ENCODE measurements at places on chromosomes 1 and 21. TPM values are rescaled to one million over a fixed set of nuclear protein-coding genes. Genes with fewer than 3 reads are reported as not detected.

The CDK11B gene
- 44.7 TPM for total RNA-seq

DNA sequence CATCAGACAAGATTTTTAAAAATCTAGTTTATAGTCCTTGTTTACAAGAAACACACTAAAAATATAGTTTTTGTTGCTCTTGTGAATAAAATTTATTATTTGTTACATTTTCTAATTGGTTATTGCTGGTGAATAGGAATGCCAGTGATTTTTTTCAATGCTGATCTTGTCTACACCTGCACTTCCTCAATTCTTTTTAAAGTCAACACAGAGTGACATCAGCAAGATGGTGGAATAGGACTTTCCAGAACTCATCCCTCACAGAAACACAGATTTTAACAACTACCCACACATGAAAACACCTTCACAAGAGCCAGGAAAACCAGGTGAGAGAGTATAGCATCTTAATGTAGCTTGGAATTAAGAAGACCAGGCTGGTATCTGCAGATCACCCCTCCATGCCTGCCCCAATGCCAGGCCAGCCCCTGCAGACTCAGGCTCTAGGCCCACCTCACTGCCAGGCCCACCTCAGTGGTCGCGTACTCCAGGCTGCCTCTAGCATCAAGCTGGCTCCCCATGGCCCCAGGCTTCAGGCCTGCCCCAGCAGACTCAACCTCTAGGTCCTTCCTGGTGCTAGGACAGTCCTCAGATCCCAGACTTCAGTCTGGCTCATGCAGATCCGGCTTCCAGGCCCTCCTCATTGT, 117.6 kb downstream of the WDR3 start:
- no peaks in the 10 kb centered on the region for H3K27me3 ChIP-seq
- no peak overlapping the region for H3K27ac ChIP-seq
- DNase-seq = no peak
- H3K4me3 ChIP-seq = no peak overlapping the region
- H3K36me3 ChIP-seq = no peaks in the 10 kb centered on the region
- H3K4me1 ChIP-seq = no peaks in the 10 kb centered on the region

- H3K4me1 ChIP-seq = peaks cover 43% of the 10 kb centered on the region
- no peaks in the 10 kb centered on the region for H3K27me3 ChIP-seq
- no peaks in the 10 kb centered on the region for H3K36me3 ChIP-seq
- H3K4me3 ChIP-seq = peak overlapping the region; percentile 44
- no peak for DNase-seq
These were observed 653 bp downstream of the CASP9 start for GRCh38 chr1:15523104-15524020.

DNA sequence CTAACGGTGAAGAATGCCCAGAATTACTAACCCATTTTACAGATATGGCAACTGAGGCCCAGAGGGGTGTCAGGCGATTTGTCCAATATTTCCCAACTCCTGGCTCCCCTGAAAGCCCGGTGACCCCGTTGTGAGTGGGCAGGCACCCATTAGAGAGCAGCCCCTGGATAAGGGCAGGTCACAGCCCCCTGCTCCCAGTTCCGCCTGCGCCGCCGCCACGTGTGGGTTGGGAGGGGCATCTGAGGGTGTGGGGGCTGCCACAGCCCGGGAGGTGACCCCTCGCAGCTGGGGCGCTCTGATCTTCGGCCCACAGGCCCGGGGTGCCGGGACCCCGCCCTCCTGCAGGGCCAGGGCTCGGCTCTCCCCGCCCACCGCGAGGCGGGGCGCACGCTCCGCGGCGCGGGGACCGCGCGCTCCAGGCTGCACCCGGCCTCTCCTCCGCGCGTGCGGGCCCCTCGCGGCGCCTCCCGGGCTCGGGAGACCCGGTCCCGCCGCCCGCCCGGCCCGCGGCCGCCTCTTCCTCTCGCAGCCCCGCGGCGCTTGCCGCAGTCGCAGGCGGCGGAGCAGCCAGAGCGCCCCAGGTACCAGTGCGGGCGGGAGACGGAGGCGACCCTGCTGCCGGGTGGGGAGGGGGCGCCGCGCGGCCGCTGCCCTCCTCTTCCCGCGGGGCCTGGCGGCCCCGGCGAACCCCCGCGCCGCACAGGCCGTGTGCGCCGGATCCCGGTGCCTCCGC, at the start of gene HTR6:
Gene HTR6, plus strand, starts transcription at position 423 of the 733 bp plus-strand sequence. CDS start 879 bp downstream, outside the sequence.
- no peaks in the 10 kb centered on the region for H3K36me3 ChIP-seq
- no peaks in the 10 kb centered on the region for H3K27me3 ChIP-seq
- no peak for DNase-seq
- peaks cover 24% of the 10 kb centered on the region for H3K4me1 ChIP-seq

- no peak overlapping the region for H3K4me3 ChIP-seq
- DNase-seq = no peak
- H3K36me3 ChIP-seq = no peaks in the 10 kb centered on the region
- no peaks in the 10 kb centered on the region for H3K4me1 ChIP-seq
- H3K27me3 ChIP-seq = no peaks in the 10 kb centered on the region
These were observed 26.6 kb upstream of the COL18A1 start for GRCh38 chr21:45378258-45378966.

DNA sequence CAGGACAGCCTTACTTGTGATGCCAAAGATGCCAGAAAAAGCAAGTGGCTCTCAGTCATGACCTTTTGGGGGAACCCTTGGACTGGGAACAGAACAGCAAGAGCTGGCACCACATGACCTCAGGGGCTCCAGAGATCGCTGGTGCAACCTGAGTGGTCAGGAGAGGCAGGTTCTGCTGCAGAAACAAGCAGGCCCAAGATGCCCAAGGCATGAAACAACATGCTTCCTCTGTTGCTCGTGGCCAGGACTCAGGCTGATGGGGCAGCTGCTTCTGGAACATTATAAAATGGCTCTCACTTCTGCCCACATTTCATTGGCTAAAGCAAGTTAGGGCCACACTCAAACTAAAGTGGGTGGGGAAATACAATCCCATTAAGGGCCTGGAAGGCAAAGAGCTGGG, 17.7 kb upstream of the CLSTN1 start:
- H3K27me3 ChIP-seq = no peaks in the 10 kb centered on the region
- H3K4me3 ChIP-seq = no peak overlapping the region
- H3K4me1 ChIP-seq = no peaks in the 10 kb centered on the region
- DNase-seq = no peak

The TBX19 gene
- total RNA-seq = 4.3 TPM

GRCh38 chr1:27672750-27673112, 739 bp upstream of the IFI6 start:
- no peaks in the 10 kb centered on the region for H3K27me3 ChIP-seq
- H3K36me3 ChIP-seq = no peaks in the 10 kb centered on the region
- no peak for DNase-seq
- H3K4me1 ChIP-seq = peaks cover 41% of the 10 kb centered on the region

The CR1 gene
- total RNA-seq = 11.5 TPM

The PGLYRP3 gene
- total RNA-seq = not detected

The AP4B1 gene
- total RNA-seq = 75.5 TPM

DNA sequence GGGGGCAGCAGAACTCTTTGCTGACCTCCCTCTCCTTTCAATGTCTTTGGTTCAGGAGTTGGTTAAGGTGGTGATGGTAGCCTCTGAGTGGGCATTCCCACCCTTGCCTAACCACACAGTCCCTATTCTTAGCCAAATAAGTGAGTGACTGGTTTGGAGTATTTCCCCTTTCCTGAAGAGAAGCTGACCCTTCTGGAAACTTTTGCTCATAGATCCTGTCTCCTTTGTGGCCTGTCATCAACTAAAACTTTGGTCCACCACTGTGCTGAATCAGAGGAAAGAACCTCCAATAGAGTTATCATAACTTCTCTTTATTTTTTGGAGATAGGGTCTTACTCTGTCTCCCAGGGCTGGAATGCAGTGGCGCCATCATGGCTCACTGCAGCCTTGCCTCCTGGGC, 31.1 kb downstream of the C1orf21 start:
- DNase-seq = no peak
- H3K27me3 ChIP-seq = no peaks in the 10 kb centered on the region
- H3K4me1 ChIP-seq = no peaks in the 10 kb centered on the region
- H3K27ac ChIP-seq = no peak overlapping the region
- no peak overlapping the region for H3K4me3 ChIP-seq
- no peaks in the 10 kb centered on the region for H3K36me3 ChIP-seq

GRCh38 chr1:11845641-11846335, 1.8 kb downstream of the NPPA start:
- no peaks in the 10 kb centered on the region for H3K27me3 ChIP-seq
- no peak overlapping the region for H3K4me3 ChIP-seq
- H3K36me3 ChIP-seq = peaks cover 6% of the 10 kb centered on the region
- no peaks in the 10 kb centered on the region for H3K4me1 ChIP-seq
- H3K27ac ChIP-seq = no peak overlapping the region

- no peak overlapping the region for H3K4me3 ChIP-seq
- peaks cover 18% of the 10 kb centered on the region for H3K36me3 ChIP-seq
- DNase-seq = no peak
- H3K27me3 ChIP-seq = no peaks in the 10 kb centered on the region
These were observed 2.8 kb downstream of the PEA15 start for GRCh38 chr1:160207771-160208556.

DNA sequence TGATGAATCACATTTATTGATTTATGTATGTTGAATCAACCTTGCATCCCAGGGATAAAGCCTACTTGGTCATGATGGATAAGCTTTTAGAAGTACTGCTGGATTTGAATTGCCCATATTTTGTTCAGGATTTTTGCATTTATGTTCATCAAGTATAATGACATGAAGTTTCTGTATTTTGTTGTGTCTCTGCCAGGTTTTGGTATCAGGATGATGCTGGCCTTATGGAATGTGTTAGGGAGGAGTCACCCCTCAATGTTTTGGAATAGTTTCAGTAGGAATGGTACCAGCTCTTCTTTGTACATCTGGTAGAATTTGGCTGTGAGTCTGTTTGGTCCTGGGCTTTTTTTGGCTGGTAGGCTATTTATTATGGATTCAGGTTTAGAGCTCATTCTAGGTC, 1643.1 kb upstream of the B3GALT2 start:
- H3K27me3 ChIP-seq = no peaks in the 10 kb centered on the region
- no peak overlapping the region for H3K27ac ChIP-seq
- no peaks in the 10 kb centered on the region for H3K36me3 ChIP-seq
- no peak for DNase-seq
- H3K4me3 ChIP-seq = no peak overlapping the region
- H3K4me1 ChIP-seq = no peaks in the 10 kb centered on the region

DNA sequence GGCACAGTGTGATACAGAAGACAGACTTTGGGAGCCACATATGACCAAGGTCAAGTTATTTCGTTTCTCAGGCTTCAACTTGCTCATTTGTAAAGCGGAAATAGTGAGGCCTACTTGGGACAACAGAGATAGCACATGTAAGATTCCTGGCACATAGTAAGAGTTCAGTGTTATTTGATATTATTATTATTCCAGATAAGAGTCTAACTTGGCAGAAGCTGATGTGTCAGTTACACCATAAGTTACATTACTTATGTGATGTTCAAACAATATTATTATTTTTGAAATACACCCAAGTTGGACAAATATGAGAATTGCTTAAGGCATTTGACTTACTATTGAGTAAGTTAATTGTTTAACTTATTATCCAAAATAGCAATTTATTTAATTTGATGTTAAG, 10.2 kb upstream of the CYP4X1 start:
- no peak overlapping the region for H3K4me3 ChIP-seq
- no peaks in the 10 kb centered on the region for H3K4me1 ChIP-seq
- H3K27ac ChIP-seq = no peak overlapping the region
- no peaks in the 10 kb centered on the region for H3K27me3 ChIP-seq

DNA sequence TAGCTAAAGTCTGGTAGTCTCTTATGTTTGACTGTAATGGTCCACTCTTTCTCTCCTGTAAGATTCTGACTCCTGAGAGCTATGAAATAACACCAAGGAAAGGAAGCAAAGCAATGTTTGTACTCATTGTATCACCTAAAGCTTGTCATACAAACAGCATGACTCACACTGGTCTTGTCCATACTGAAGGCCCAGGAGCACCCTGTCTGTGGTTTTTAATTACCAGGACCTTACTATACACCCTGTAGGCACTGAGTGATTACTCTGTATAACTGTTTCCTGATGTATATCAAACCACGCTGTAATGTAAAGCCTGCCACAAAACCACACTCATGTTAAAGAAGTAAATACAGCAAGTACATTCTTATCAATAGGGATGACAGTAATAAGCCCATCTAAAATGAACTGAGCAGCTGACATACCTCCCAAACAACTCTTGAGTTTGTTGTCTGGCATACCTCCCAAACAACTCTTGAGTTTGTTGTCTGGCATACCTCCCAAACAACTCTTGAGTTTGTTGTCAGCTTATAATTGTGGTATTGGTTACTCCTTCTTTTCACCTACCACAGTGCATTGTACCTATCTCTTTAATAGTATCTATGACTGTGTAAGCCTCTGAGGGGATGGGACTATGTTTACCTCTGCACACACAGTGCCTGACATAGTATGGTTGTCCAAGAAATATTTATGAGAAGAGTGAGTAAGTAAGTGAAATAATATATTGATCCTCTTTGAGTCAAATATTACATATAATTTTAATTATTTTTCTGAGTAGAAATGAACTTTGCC, 11.6 kb upstream of the TNFSF18 start:
- no peaks in the 10 kb centered on the region for H3K36me3 ChIP-seq
- no peaks in the 10 kb centered on the region for H3K4me1 ChIP-seq

DNA sequence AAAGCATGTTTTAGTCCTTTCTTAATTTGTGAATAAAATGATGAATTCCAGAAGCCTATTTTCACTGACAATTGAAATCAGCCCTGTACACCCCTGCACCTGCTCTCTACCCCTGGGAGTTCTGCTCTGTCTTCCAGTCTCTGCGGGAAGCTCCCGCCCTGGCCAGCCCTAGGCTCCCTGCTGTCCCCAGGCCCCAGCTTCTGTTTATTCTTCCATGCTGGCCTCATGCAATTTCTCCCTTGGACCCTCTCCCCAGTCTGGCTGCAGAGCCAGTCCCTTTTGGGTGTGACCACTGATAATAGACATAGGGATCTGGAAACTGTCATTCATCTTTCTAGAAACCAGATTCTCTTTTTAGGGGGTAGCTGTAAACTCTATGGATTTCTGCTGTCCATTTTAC, 258.6 kb downstream of the GRIK3 start:
- H3K27ac ChIP-seq = no peak overlapping the region
- H3K36me3 ChIP-seq = no peaks in the 10 kb centered on the region
- H3K27me3 ChIP-seq = no peaks in the 10 kb centered on the region
- no peak overlapping the region for H3K4me3 ChIP-seq

The CYP4A22 gene
- not detected for total RNA-seq

The CLDN14 gene
- total RNA-seq = not detected

The SUMO3 gene
- total RNA-seq = 36.3 TPM

The KCNK2 gene
- not detected for total RNA-seq

The LCE2A gene
- total RNA-seq = not detected

- peaks cover 45% of the 10 kb centered on the region for H3K4me1 ChIP-seq
- H3K36me3 ChIP-seq = no peaks in the 10 kb centered on the region
- H3K27me3 ChIP-seq = no peaks in the 10 kb centered on the region
- no peak overlapping the region for H3K27ac ChIP-seq
- no peak overlapping the region for H3K4me3 ChIP-seq
- DNase-seq = no peak
These were observed 38.6 kb downstream of the TRIM33 start for GRCh38 chr1:114472408-114472807.

- peaks cover 10% of the 10 kb centered on the region for H3K27me3 ChIP-seq
- no peak for DNase-seq
- H3K36me3 ChIP-seq = no peaks in the 10 kb centered on the region
These were observed 16.5 kb downstream of the NES start for GRCh38 chr1:156660752-156661112.
